ENCODE measurements at places on chromosomes 1 and 21. TPM values are rescaled to one million over a fixed set of nuclear protein-coding genes. Genes with fewer than 3 reads are reported as not detected.

- no peak for DNase-seq
Observed at GRCh38 chr21:43652616-43653015, 6.7 kb downstream of the HSF2BP start.

- DNase-seq, result no peak
Observed at GRCh38 chr1:182644886-182645285, 39.5 kb downstream of the RGS8 start.

DNA sequence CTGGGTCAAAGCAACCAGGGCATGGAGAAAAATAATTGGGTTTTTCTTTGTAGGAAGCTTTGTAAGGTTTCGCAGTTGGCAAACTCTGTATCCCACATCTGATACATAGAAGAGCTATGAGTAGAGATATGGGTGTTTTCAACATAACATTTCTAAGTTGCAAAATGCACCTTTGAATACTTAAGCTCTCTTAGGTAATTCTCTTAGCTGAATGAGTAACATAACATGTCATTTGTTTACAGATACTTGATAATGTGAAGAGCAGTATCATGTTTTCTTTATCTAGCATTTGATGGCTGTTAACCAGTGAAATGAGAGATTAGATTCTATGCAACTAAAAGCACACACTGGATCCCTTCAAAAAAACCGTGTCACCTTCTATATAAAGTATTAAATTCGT, 21.6 kb downstream of the RAVER2 start:
- DNase-seq, result no peak

Gene RASSF5
- total RNA-seq, result 153 TPM

DNA sequence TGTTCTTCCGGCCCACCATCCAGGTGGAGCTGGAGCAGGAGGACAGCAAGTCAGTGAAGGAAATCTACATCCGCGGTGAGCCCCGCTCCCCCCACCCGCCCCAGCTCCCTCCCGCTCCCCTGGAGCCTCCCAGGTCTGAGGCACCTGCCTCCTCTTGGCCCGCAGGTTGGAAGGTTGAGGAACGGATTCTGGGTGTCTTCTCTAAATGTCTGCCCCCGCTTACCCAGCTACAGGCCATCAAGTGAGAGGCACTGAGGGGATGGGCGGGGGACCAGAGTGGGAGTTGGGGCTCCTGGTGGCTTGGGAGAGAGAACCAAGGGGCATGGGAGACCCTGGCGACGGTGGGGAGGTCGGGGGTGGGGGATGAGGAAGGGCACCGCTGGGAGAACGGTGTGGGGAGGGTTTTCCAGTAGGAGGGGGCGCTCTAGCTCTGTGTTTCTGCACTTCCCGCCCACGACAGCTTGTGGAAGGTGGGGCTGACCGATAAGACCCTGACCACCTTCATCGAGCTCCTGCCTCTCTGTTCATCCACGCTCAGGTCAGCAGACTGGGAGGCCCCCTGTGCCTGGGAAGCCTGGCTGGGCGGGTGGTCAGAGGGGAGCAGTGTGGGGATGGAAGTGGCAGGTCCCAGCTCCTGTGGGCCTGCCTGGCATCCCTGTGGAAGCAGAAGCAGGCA, 4.2 kb downstream of the LRRC71 start:
- DNase-seq, result no peak

DNA sequence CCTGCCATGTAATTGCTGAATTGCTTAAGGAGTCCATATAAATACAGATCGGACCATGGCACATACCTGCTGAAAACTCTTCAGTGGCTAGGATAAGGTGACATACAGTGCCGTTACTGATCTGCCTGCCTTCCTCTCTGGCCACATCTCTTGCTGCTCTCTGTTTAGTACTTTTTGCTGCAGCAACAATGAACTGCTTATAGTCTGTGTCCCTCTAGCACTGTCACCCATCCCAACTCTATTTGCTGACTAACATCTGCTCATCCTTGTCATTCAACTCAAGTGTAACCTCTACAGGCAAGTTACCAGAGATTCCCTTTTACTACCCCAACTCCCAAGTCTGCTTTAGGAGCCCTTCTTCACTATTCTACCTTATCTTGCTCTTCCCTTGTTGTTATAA, 65.6 kb downstream of the GTF2B start:
- DNase-seq, result no peak

All from CD4-positive, alpha-beta T cell (primary cell).